ENCODE measurements at places on chromosomes 6 and 20.

- DNase-seq = no peak
Measured at GRCh38 chr6:90464507-90464906, 122.4 kb downstream of the MAP3K7 start.

GRCh38 chr20:54438166-54438565 is 37.2 kb upstream of the DOK5 start:
- DNase-seq = no peak

DNA sequence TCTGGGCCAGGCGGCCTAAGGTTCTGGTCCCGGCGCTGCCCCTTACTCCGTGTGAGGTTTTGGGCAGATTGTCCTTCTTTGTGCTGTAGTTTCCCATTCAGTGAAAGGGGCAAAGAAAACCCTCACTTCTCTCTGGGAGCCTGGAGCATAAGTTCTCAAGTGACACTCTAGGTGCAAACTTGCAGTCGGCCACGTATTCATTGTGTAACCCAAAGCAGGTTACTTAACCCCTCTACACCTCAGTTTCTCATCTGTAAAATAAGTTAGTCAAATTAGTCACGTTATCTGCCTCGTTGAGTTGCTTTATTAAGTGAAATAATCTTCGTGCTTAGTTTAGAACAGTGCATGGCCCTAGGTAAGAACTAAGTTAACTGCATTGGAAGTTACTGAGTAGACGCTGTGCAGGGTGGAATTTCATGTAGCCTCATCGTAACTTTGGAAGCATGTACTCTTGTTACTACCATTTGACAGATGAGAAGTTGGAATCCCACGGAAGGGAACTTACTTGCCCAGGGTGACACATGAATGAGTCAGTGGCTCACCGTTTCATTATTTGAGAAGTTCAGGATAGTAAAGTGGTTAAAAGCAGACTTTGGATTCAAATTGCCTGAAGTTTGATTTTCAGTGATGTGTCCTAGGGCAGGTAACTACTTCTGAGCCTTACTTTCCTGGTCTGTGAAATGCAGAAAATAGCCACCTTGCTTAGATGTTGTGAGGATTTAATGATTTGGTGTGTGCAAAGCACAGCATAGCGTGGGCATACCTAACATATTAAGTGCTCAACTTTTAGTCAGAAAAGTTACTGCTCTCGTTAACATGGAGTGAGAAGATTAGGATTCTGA is 556 bp upstream of the MROH8 start:
- DNase-seq = peak; percentile 23

DNA sequence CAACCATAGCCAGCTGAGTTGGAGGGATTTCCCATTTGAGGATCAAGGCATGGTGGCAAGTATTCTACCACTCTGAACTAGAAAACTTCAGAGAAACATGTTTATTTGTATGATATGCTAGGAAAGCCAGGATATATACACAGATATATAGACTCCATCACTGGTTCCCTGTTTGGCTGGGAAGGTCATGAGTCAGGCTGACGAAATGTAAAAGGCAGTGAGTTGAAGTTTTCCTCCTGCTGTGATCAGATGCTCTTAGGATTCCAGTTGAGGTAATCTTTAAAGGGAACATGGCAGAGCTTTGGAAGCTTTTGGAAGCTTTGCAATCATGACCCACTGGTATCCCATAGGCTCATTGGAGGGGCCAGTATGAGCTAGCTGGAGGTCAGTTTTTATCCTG is 1369.1 kb downstream of the EPHA7 start:
- no peak for DNase-seq

DNA sequence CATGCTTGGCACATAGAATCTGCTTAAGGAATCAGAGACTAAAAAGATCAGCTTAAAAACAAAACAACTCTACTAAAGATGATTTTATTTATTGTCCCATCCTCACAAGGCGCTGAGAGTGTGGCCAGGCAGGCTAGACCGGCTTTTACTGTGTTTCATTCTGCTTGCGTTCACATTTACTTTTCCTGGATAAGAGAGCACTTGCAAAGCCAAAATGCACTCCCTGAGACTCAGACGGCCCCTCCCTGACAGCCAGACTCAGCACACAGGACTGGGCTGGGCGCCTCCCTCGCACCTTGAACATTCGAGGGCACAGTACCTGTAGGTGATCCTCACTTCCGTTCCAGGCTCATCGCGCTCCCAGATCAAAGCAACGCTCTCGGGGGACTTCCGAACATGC is 10.2 kb downstream of the ACSS1 start:
- no peak for DNase-seq

- no peak for DNase-seq
Measured at GRCh38 chr6:20909621-20910020, 375.4 kb downstream of the CDKAL1 start.

DNA sequence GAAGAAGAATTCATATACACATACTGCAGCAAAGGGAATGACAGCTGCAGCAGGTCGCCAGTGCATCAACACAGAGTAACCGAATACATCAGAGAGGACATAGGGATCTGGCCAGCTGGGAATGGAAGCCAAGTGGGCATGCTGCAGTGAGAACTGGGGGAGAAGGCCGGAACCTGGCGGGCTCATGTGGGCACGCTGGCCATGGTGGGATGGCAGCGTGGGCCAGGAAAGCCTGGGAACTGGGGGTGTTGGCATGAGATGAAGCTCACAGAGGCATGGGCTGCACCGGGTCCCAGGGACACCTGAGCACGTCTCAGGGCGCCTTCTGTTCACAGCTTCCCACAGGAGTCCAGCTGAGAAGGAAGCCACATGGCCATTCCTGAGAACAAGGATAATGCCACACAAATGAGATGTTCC is 139.5 kb upstream of the AGPAT4 start:
- DNase-seq = no peak

- DNase-seq = no peak
Measured at GRCh38 chr6:19895866-19896692, 58.9 kb downstream of the ID4 start.

DNA sequence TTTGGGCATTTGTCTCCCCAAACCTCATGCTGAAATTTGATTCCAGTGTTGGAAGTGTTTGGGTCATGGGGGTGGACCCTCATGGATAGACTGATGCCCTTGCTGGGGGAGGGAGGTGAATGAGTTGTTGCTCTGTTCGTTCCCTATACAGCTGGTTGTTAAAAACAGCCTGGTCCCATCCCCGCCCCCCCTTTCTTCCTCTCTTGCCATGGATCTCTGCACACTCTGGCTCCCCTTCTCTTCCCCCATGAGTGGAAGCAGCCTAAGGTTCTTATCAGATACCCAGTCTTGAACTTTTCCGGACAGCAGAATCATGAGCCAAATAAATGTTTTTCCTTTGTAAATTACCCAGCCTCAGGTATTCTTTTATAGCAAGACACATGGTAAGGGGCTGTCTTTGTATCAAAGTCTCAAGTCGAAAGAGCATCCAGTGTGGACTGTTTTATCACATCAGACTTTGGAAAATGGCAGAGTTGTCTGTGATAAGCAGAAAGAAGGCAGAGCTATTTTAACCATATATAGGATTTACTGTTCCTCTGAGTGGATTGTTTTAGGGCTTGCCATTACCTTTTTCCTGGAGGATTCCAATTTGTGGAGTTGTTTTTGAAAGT is 31.2 kb downstream of the SLC9A8 start:
- DNase-seq = no peak

GRCh38 chr6:157800420-157801237 is 22.4 kb upstream of the SNX9 start:
- peak; percentile 78 for DNase-seq

- DNase-seq = peak; percentile 83
Measured at GRCh38 chr6:27605401-27606342, 132.8 kb upstream of the ZNF184 start.

DNA sequence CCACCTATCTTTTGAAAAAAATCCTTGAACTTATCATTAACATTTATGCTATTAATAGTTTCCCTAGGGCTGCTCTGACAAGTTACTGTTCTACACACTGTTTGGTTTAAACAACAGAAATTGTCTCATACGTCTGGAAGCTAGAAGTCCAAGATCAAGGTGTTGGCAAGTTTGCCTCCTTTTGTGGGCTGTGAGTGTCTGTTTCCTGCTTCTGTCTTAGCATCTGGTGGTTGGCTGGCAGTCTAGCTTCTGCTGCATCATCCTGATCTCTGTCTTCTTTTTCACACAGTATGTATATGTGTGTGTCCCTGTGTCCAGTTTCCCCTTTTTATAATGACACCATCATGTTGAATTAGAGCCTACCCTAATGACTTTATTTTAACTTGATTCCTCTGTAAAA is 154.8 kb downstream of the RPS12 start:
- DNase-seq = no peak

DNA sequence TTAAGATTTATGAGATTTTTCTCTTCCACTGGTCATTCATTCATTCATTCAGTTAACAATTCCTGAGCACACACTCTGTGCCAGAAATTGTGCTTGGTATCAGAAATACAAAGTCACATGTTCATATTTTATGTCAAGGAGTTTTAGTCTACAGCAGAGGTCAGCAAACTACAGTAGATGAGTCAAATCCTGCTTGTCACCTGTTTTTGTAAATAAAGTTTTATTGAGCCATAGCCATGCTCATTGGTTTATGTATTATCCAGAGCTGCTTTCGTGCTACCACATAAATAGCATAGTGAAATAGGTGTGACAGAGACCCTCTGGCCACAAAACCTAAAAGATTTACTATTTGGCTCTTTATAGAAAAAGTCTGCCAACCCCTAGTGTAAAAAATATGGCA is 46.8 kb downstream of the THEMIS start:
- no peak for DNase-seq

GRCh38 chr6:157943964-157944283 is 37.7 kb upstream of the SYNJ2 start:
- no peak for DNase-seq

DNA sequence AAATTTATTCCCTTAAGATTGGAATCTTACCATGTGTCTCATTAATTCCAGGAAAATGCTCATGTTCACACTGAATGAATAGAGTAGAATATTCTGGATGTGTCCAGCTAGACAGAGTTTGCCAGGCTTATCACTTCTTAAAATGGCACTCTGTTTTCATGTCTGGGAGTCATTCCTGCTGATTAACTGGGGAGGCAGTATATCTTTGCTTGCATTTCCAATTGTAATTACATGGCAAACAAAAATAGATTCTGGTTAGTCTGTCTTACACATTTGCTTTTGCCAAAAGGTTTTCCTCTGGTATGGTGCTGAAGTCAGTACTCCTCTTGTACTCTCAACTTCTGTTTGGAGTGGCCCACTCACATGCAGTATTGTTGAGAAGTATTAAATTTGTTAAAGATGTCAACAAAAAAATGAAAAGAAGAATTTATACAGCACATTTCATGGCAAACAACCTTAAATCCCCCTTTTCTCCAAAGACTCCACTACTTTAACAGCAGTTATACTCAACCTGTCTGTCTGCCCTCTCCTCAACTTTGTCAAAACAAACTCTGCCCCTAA is 70.2 kb downstream of the TENT5A start:
- DNase-seq = no peak

- no peak for DNase-seq
Measured at GRCh38 chr6:69863766-69864165, 2.6 kb upstream of the COL19A1 start.

- no peak for DNase-seq
Measured at GRCh38 chr6:142235272-142235671, 66.5 kb upstream of the ADGRG6 start.

DNA sequence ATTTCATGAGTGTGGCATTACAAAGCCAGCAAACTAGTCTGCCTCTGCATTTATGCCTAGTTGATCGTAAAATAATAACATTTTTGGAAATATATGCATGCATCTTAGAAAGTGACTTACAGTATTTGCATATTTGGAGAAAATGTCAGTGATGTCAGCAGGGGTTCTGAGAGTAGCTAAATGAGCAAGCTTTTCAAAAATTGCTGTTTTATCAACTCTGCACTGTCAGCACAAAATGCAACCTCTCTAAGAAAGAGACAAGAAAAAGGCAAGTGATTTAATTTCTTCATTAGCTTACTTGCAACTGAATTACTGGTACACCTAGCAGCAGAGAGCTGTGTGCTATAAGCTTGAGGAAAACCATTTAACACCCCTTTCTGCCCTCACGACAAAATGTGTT is 632.5 kb upstream of the MMS22L start:
- no peak for DNase-seq

- DNase-seq = peak; percentile 4
Measured at GRCh38 chr6:17393892-17394631, 667 bp downstream of the CAP2 start.

DNA sequence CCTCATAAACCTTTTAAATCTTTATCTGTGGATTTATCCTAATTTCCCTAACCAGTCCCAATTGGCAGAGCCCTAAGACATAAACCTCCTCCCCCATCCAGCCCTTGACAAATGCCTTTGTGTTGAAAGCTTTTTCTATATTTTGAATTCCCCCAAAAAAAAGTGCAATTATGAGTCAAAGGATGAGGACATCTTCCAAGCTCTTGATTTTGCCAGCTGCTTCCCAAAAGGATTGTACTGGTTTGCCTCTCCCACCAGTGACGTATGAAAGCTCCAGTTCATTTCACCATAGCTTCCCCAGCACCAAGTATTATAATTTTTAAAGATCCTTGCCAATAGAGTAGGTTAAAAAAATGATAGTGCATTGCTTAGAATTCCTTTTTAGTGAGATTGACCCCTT is 38.9 kb downstream of the SIRPA start:
- no peak for DNase-seq

DNA sequence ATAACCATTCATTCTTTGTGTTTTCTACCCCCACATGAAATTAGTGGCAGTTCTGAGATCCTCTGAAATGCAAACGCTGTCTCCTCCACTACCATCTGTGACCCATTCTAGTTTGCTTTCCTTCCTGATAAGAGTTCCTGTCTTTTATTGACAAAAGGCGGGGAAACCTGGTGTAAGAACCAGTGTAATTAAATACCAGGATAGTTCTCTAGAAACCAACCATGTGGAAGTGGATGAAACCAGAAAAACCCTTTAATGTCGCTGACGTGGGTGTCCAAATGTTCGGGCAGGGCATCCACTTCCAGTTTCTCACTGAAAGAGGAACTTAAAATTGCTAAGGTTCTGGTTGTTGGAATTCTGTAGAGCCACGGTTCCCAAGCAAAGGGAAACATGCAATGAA is 79.1 kb downstream of the TNFRSF21 start:
- DNase-seq = no peak

GRCh38 chr6:72446430-72446829 is 175.4 kb upstream of the KCNQ5 start:
- no peak for DNase-seq

GRCh38 chr6:85362652-85363310 is 87.1 kb upstream of the NT5E start:
- no peak for DNase-seq

GRCh38 chr6:168951217-168951616 is 302.4 kb downstream of the THBS2 start:
- DNase-seq = no peak

- no peak for DNase-seq
Measured at GRCh38 chr6:15672818-15673217, 10.0 kb upstream of the DTNBP1 start.

- no peak for DNase-seq
Measured at GRCh38 chr6:150878347-150879213, 13.1 kb downstream of the MTHFD1L start.

- no peak for DNase-seq
Measured at GRCh38 chr6:109979033-109979921, 1.2 kb downstream of the GPR6 start.

- DNase-seq = no peak
Measured at GRCh38 chr6:90160013-90160412, 136.6 kb downstream of the BACH2 start.

- no peak for DNase-seq
Measured at GRCh38 chr6:22072949-22073348, 223.9 kb downstream of the PRL start.

- no peak for DNase-seq
Measured at GRCh38 chr20:62197311-62197710, 14.5 kb downstream of the MTG2 start.

- DNase-seq = peak; percentile 6
Measured at GRCh38 chr6:125637207-125637606, 112.2 kb upstream of the HEY2 start.

GRCh38 chr6:161355696-161356095 is 81.8 kb upstream of the AGPAT4 start:
- no peak for DNase-seq
